Activated naive CD4-positive, alpha-beta T cell (primary cell): ENCODE measurements at places on chromosomes 5 and 9.

DNA sequence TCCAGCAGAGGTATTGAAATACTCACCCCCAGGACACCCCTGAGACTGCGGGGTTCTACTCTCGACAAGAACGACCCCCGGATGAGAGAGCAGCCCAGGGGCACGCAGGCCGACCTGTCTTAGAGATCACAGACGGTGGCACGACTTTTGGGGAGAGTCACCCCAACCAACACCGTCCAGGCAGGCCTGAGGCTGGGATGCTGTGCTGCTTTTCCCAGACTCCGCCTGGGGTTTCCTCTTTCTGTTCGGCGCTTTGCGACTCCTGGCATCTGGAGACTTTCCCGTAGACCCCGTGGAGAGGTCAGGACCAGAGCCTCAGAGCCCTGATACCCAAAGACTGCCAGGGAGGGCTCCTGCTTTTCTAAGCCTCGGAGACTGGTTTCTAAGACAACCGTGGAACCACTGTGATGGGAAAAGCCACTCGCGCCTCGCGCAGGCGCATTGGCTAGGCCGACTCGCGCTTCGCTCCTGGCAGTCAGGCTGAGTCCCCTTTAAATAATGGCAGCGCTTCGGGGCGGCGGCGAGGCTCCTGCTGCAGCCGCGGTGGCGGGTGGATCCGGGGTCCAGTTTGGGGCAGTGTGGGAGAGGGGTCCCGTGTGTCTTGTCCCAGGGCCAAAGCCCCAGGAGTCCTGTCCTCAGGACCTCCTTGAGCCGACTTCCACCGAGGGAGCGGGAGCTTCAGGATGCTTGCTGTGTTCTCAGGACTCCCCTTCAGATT, 484.0 kb downstream of the SPATA31A7 start:
- no peak for DNase-seq

DNA sequence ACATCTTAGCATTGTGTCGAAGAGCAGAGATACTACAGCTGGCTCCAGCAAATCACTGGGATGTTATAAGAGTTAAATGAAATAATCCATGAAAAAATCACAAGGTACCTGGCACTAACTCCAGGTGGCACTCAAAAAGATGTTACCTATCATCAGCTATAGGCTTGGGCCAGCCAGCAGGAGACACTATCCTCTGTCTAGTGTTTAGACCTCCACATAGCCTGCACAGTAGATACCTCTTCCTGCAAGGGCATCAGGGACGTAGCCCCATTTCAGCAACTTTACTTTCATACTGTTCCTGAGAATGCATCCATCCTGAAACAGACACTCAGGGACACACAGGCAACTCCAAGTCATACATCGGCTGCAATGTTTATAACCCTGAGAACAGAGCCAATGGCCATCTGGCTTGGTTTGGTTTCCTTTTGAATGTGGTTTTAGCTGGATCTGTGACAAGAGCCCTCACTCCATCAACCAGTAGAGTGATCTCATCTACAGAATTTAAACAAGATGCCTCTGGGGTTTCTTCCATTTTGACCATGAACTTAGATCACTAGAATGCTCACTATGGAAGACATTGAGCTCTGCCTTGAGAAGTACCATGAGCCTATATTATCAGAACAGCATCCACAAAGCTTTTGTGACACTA, 69.9 kb downstream of the TLE1 start:
- no peak for DNase-seq

- no peak for DNase-seq
Measured at GRCh38 chr9:35856882-35857281, 13.3 kb downstream of the OR13J1 start.

DNA sequence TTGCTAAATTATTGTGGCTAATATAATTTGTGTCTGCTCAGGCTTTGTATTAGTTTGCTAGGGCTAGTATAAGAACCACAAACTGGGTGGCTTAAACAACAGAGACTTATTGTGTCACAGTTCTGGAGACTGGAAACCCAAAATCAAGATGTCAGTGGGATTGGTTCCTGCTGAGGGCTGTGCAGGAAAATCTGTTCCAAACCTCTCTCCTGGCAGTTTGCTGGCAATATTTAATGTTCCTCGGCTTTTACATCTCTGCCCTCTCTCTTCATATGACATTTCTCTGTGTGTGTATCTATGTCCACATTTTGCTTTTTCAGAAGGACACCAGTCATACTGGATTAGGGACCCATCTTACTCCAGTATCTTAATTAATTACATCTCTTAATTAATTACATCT, 498.8 kb upstream of the CD180 start:
- DNase-seq: no peak

DNA sequence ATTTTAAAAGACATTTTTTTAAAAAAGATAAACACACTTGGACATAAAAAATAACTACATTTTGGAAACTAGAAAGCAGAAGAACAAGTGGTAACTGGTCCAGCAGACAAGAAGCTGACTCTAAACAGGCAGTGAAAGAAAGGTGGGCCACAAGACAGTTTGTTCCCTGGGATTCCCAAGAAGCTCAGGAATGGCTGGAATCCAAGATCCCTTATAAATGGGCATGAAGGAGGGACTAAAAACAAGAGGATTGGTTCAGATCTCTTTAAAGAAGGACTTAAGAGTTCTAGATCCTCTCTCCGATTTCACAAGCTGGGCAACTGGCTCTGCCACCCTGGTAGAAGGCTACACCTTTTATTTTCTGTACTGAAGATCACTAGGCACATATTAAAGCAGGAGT, 102.8 kb downstream of the ARL15 start:
- no peak for DNase-seq

- DNase-seq: no peak
Measured at GRCh38 chr5:37792975-37793631, 46.7 kb downstream of the GDNF start.

GRCh38 chr9:72415163-72415562, 50.2 kb upstream of the ZFAND5 start:
- no peak for DNase-seq

DNA sequence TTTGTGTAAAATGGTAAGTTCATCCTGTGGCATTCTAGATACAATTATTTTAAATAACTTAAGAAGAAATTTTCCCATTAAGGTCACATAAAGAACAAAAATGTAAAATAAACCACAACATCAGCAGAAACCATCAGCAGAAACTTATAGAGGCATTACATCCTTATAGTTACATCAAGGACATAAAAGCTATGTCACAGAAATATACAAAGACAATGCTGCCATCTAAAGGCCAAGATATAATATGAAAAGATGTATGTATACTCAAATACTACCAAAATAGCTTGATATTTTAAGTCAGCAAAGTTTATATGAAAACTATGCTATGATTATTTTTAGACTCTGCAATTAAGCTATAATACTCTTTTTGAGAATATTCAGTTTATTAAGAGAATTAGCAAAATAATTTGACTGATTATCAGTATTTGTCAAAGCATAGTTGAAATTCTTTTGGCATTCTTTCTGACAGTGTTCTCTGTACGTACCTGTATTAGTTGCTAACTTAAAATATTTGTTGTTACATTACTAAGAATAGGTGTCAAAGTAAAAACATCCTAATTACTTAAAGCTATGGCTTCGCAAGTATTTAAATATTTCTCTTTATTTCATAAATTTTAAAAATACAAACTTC, 36.2 kb downstream of the FBXL17 start:
- no peak for DNase-seq

GRCh38 chr9:11347437-11347836, 734.6 kb upstream of the PTPRD start:
- DNase-seq: no peak

- no peak for DNase-seq
Measured at GRCh38 chr9:82513976-82514735, 525.6 kb downstream of the SPATA31D1 start.

GRCh38 chr9:137428841-137429545, 5.8 kb downstream of the NOXA1 start:
- no peak for DNase-seq

- no peak for DNase-seq
Measured at GRCh38 chr5:74493411-74493810, 147.1 kb downstream of the ENC1 start.

- DNase-seq: no peak
Measured at GRCh38 chr9:94767331-94768072, 41.0 kb downstream of the AOPEP start.

DNA sequence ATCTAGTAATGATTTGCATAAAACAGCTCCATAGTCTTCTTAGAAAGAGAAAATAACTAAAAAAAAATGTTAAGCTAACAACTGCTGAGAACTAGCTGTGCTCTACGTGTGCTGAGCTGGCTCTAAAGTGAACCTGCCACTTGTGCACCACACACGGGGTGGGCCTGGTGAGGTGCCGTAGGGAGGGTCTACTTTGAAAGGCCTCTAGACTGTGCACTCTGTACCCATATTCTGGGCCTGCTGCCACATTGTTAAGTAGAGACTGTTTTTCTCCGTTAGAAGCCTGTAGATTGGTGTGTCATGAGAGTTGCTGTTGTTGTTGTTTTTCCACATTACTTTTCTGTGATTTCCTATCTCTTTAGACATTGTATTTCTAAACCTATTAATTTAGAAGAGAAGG, 93.9 kb downstream of the CD180 start:
- no peak for DNase-seq

DNA sequence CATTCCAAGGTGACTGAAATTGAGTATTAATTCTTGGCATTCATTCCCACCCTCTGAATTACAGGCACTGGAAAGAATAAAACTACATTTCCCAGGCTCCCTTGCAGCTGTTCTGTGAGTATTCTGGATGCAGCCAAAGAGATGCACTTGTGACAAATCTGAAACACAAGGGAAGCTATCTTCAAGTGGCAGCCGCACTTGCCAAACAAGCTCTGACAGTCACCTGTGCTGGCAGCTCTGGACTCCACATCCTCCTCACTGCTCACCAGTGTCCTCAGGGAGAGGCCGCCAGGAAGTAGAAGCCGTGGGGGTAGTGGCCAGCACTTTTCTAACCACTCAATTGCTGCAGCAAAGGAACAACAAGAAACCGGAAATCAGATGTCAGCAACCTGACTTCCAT, 275.0 kb downstream of the NR2F1-AS1 start:
- no peak for DNase-seq

- DNase-seq: no peak
Measured at GRCh38 chr5:113059232-113060040, 82.8 kb downstream of the DCP2 start.

DNA sequence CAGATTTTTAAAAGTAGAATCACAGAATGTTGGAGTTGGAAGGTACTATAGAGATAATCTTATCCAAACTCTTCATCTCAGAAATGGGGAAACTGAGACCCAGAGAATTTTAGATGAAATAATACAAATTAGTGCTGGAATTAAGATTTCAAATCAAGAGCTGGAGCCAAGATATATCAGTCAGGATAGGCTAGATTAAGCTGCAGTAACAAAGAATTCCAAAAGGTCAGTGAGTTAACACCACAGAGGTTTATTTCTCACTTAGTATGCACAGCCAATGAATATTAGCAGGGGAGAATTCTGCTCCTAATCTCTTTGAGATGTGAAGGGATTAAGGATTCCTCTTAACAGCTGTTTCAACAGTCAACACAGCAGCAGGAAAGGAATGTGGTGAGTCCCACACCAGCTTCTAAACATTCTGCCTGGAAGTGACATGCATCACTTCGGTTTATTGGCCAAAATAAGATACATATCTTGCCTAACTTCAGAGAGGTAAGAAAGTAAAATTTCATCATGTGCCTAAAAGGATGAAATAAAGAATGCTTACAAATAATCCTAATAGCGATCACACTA, 136.8 kb downstream of the FRMD3 start:
- no peak for DNase-seq

DNA sequence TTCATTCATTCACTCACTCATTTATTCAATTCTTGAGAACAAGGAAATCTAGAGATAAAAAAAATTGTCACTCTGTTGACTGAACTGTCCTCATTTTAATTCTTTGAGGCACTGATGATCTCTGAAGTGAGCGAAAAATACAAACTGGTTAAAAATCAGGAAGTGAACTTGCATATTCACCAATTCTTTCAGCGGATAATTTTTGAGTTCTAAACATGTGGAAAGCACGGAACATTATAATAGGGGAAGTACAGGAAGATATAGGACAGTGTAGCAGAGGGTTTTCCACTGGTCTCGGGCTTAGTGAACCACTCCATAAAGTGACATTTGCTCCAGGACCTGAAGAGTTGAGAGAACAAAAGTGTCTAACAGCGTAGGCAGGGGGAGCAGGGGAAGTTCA, 169.5 kb downstream of the TLR4 start:
- DNase-seq: no peak
